ENCODE measurements at places on chromosomes 13 and 19.

DNA sequence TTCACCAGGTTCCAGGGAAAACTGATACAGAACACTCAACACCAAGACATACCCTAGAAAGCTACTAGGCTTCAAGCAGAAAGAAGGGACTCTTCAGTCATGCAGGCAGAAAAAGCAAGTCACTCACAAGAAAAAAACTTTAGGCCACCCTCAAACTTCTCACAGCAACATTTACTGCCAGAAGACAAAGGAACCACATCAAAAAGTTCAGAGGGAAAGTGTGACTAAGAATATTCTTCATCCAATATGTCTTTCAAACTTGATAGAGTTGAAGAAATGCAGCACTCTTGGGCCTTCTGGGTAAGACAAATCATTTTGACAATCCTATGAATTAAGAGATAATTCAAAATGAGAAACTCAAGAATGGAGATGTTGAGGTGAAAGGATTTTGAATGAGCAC is 7.7 kb downstream of the DZIP1 start:
- DNase-seq, result no peak

DNA sequence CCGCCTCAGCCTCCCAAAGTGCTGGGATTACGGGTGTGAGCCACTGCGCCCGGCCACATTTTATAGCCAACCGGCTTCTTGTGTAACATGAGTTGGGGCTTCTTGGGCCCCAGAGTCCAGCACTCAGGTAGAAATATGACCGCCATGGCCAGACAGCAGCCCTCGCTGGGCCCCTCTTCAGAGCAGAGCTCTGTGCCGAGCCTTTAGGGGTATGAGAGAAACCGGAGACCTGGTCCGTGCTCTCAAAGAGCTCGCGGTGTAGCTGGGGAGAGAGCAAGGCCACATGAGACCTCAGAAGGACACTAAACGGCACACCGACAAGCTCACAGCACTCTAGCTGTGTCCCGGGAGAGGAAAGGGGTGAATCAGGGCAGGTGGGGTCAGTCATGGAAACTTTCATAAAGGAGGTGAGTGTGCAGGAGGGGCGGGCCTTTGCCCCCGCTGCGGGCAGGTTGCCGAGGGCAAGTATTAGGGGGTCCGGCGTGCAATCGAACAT is 15.8 kb downstream of the ACTN4 start:
- no peak for DNase-seq

GRCh38 chr19:58357481-58358145 is 4.3 kb upstream of the A1BG start:
- DNase-seq, result no peak

- DNase-seq, result no peak
These were observed 48.2 kb upstream of the RNF113B start for GRCh38 chr13:98225036-98225940.

DNA sequence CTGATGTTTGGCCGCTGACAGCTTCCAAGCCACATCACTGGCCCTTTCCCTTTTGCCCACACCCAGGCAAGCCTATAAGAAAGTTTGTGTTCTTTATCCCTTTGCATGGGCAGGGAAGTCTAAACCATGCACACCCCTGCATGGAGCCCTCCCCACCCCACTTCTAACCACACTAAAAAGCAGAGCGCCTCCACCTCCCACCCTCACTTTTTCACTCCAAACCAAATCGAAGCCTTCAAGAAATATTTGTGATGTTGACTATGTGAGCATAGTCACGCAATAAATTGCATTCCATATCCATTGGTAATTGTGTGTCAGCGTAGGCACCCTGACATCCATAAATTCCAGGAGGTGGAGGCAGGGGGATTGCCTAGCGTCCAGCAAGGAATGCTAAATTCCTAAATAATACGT is 104.4 kb upstream of the LSM14A start:
- DNase-seq, result no peak

- DNase-seq, result peak; percentile 97
These were observed 3.0 kb upstream of the ZFP36 start for GRCh38 chr19:39403331-39404312.

GRCh38 chr13:43937839-43938238 is 58.1 kb downstream of the LACC1 start:
- no peak for DNase-seq

DNA sequence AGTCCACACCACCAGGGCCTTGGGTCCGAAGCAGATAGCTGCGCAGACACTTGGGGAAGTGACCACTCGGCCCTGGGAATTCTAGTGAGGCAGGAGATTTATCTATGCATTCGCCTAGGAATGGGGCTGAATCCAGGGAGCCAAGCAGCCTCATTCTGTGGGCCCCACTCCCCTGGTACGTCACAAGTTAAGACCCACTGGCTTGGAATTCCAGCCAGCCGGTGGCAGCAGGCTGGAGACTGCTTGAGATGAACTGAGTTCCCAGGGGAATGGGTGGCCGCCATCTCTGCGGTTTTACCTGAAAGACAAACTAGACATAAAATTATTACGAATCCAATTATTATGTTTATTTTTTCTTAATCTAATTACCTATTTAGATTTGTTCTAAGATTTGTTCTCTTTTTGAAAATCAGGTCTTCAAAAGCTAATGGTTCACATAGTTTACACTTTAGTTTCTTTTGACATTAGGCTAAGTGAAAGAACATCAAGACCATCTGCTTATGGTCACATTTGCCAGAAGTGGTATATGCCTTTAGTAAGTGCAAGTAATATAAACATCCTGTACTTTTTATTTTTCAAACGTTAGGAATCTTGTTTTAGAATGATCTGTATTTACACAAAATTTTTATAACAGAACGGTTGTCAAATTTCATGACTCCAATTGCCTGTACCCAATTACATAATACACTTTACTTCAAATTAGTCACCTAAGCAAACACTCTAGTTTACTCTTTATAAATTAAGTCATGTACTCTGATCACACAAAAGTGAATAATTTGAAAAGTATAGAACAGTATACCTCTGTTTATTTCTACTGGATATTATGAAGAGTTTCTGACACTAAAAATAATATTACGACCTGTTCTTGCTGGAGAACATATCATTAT is 74.4 kb downstream of the SLITRK6 start:
- DNase-seq, result no peak

- no peak for DNase-seq
These were observed 14.4 kb downstream of the IL17D start for GRCh38 chr13:20717581-20718542.

GRCh38 chr13:52980695-52981094 is 47.9 kb upstream of the OLFM4 start:
- DNase-seq, result no peak

GRCh38 chr13:23463661-23464060 is 30.2 kb upstream of the SACS start:
- no peak for DNase-seq

DNA sequence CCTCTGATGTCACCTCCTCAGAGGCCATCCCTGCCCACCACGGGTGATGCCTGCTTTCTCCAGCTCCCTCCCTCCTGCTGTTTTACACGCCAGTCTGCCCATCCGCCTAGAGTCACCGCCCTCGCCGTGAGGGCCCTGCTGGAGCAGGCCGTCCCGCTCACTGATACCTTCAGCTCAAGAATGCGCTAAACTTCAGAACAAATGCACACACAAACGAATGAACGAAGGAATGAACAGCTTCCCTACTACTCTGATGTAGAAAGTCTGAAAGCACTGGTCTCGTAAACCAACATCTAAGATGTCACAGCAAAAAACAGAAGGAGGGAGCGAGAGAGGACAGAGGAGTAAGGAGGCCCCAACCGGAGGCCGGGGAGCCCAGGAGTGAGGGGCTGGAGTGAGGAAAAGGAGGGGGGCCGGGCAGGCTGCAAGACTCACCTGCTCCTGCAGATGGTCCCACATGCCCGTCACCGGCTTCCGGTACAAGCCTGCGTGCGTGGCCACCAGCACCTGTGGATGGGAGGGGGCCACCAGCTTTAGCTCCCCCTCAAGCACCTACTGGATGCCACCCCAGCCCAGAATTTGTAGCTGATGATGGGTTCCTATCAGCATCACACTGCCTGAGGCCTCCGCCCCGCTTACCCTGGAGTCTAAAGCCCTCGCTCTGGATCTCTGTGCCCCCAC is 4.0 kb downstream of the PNKP start:
- no peak for DNase-seq

DNA sequence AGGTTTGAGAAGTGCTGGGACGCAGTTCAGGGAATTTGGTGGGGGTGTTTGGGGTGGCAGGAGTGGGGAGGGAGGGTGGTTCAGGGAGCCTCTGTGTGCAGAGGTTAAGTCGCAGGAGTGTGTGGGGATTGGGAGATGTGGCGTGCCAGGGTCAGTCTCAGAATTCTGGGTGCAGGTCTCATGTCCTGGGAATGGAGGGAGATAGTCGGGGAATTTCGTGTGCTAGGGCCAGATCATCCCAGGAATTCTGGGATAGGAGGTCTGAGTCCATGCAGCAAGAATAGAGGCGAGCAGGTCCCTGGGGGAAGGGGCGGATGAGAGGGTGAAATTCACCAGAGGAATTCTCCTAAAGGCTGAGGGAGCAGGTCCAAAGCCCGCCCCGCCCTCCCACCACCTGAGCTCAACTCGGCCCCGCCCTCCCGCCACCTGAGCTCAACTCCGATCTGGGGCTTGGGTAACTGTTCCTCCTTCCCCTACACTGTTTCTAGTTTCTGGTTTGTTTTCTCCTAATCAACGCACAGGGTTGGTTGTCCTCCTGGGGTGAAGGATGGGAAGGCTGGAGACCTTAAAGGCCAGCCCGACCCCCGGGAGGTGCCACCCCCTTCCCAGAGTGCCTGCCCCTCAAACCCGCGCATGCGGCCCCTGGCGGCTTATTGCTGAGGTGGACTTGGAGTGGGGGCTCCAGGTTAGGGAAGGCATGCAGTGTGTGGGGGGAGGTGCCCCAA is 15.2 kb downstream of the KCNC3 start:
- no peak for DNase-seq

DNA sequence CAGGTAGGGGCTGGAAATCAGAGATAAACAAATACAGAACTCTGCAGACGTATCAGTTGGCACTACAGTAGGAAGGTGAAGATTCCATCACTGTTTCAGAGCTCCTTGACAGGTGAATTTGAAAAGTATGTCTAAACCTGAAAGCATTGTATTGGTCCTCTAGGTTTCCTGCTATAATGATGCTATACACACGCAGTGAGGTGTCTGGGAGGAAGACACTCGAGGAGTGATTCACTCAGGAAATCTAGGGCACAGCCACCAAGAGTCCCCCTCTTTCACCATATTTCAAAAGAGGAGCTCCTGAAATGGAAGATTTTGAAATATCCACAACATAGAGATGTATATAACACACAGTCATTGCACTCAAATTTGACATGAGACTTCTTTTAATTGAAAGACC is 331.0 kb upstream of the DACH1 start:
- DNase-seq, result no peak

Data from activated T-cell treated with anti-CD3 and anti-CD28 coated beads, Interleukin-2, amount 50 U/mL, for 48 hours (primary cell).